Hematopoietic multipotent progenitor cell treated with erythropoietin and hydrocortisone succinate and interleukin-3 and kit ligand, for 8 days (in vitro differentiated cells): ENCODE measurements at places on chromosomes 3 and 15.

- DNase-seq = no peak
Measured at GRCh38 chr3:68059628-68060152, 405.3 kb upstream of the SUCLG2 start.

- no peak for DNase-seq
Measured at GRCh38 chr3:196197524-196197923, 13.7 kb downstream of the ZDHHC19 start.

DNA sequence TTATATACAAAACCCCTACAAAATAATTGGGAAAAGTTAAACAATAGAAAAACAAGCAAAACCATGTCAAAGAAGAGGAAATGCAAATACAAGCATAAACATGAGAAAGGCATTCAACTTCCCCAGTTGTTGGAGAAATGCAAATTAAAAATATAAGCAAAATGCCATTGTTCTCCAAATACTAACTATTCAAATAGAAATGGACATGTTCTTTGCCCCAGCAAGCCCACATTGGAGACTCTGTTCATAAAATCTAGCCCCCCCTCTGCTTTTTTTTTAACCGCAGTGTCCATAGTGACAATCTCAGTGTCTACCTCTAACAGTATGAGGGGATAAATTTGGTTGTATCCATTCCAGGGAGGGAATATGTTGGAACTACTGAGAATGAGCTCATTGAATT lies 59.7 kb upstream of the LCTL start:
- no peak for DNase-seq

DNA sequence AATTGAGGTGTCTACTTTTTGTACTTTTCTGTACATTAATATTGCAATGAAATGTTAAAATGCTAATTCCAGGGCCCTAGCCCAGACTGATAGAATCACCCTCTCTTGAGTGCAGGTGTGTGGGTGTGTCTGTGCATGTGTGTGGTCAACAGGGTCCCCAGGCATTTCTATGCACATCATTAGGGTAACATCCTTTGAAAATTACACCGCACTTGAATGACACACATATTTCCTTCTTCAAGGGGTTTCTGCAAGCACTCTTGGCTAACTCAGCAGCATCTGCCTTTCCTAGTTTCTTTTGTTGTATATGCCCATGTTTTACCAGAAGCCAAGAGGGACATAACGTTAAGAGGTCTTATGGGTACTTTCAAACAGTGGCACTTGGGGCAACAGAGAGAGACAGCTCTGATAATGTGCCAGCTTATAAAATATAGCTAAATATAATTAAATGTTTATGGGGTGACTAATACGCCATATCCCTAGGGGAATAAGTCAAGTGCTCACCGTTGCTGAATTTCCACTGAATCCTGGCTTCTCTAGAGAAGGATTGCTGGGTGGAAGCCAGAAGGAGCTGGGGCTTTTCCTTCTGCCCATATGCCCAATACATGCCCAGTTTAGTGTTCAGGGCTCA lies 54.5 kb upstream of the LRIG1 start:
- no peak for DNase-seq

DNA sequence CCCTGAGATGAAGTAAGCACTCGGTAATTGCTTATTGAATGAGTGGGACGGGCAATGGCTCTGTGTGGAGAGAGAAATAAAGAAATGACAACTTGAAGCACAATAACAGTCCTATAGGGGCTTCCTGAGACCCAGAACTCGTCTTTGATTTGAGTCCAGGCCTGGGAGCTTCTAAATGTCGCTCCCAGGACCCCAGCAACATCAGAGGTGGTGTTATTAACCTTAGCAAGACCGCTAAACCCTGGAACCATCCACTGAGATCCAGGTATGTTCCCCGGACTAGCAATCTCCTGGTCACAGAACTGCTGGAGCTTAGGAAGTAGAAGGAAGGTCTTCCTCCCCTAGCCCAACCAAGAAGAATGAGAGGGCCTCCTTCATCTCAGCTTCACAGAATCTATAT lies 160.0 kb downstream of the MINAR1 start:
- DNase-seq = no peak
